ENCODE measurements at places on chromosomes 16 and 17.

- DNase-seq = no peak
Observed at GRCh38 chr17:79670537-79671084, 59.8 kb upstream of the RBFOX3 start.

DNA sequence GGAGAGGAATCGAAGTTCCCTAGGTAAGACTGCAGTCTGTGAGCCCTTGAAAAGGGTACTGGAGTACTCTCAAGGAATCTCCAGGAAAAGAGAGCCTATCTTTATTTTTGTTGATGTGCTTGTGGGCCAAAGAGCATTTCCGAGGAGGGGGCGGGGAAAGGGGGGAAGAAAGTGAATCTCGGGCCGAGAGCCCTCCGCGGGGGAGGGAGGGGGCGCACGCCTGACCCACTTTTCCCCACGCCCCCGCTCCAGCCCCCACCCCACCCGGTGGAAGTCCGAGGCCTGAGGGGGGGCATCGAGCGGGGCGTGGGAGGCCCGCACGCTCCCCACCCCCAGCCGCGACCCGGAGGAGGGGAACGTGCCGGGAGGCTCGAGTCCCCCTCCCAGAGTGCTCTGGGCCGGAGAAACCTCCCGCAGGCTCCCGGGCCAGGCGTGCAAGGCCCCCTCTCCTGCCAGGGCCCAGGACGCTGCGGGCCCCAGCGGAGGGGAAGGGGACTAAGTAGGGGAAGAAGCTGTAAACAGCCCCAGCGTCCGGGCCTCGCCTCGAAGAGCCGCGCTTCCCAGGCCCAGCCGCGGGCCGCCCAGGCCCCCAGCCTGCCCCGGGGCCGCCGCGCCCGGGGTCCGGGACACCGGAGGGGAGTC, 444 bp downstream of the HELZ start:
- DNase-seq = no peak

DNA sequence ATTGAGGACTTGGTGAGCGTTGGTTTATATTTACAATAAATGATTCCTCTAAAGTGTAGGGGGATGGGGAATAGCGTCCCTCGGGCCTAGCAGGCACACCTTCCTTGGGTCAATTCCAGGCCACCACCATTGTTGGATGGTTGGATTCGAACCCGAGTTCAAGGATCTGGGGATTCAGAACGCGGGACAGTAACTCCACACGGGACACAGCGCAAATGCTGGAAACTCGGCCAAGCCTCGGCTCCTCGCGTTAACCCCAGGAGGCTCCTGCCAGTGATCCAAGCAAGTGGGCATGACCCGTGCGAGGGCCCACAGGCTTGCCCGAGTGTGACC, 613 bp downstream of the B9D1 start:
- no peak for DNase-seq

DNA sequence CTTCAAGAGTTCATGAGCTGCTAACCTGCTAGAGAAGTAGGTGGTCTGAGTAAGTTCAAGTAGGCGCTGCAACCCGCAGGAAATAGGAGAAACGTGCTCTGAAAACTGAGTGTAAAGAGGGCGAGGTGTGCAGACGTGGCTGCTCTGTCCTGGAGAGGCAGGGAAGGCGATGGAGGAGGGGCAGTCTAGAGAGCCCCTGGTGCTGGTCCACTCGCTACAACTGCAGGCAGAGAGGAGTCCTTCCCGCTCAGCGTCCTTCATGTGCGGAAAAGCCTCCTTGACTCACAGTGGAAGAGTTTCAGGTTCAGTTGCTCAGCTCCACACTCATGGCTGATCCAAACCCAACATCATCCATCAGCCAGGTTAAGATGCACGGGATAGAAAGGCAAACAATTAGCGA, 12.1 kb downstream of the ABCA3 start:
- DNase-seq = no peak

DNA sequence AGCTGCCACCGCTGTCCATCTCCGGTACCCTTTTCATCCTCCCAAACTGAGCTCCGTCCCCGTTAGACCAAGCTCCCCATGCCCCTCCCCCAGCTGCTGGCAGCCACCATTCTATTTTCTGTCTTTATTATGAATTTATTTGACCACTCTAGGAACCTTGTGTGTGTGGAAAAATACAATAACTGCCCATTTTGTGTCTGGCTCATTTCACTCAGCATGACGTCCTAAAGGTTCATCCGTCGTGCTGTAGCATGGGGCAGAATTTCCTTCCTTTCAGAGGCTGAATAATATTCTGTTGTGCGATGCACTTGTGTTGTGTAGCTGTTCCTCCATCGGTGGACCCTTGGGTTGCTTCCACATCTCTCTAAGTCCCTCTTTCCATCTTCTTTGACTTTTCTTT, 263.1 kb downstream of the SEC14L1 start:
- no peak for DNase-seq

DNA sequence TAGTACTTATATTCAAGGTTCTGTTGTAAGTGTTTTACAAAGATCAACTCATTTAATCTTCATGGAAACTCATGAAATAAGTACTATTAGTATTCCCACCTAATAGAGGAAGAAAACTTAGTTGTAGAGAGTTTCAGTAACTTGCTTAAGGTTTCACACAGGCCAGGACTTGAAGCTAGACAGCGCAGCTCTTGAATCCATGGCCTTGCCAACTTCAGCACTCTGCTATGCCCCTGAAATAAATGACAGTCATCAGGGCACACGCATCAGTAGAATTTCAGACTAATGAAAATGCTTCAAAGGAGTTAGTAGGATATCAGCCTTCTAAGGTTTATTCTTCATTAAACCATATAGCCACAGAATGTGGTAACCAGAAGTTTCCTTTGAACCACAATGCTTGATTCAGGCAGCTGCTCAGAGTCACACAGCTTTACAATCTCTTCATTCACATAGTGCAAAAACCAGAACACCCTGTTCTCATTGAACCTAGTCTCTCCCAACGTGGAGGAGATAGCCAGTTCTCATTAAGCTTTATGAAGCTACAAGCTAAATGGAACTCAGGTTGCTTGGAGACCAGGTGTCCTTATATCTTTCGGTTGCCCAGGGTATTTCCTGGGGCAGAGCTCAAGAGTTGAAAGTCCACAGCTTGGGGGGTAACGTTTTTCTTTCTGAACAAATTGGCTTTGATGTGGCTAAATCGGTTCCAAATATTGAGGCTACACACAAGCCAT, 39.7 kb downstream of the KCNJ2 start:
- DNase-seq = no peak

DNA sequence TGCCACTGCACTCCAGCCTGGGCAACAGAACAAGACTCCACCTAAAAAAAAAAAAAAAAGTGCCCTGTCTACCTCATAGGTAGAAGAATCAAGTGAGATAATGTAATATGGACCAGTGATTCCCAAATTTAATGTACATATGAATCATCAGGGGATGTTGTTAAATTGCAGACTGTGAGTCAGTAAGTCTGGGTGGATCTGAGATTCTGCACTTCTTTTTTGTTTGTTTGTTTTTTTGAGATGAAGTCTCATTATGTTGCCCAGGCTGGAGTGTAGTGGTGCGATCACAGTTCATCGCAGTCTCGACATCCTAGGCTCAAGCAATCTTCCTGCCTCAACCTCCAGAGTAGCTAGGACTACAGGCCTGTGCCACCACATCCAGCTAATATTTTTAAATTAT, 31.6 kb downstream of the HOXB1 start:
- DNase-seq = no peak

- no peak for DNase-seq
Observed at GRCh38 chr17:72125226-72125651, 4.4 kb downstream of the SOX9 start.

DNA sequence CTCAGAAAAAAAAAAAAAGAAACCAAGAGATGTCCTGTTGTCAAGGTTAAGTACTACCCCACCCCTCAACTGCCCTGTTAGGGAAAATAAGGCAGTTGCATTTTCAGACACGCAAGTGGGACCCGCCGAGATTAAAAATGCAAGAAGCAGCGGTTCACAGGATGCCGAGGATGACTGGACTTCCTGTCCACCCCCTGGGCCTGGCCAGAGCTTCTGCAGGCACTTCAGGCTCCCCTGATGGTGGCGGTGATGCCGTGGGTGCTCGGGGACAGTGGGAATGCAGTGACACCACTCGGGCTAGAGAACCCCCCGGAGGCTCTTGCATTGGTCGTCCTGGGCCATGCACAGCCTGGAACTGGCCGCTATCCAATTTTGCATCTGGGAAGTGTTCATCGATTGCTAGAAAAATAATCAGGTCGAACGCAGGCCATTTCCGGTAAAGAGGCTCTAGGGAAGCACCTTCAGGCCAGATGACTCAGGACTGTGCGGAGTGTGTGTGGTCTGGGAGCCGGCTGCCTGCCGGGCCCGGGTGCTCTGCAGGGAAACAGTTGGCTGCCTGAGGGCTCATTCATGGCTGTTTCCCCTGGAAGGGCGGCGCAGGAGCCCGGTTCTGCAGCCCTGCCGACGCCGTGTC, 13.4 kb upstream of the CRISPLD2 start:
- peak; percentile 32 for DNase-seq

DNA sequence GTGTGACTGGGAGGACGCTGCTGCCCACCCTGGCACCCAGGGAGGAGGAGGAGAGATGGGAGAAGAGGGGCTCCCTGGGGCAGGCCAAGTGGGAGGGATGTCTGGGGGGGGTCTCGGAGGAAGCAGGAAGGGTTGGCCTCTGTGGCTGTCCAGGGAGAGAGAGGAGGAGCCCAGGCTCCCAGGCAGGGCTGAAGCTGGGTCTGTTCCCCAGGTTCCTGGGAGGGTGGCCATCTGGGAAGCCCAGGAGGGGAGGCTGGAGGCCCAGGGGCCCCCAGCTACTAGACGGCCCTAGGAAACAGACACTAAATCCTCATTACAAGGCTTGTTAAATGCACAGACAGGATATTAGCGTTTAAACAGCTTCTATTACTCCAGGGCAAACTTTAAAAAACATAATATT, 139.8 kb downstream of the ENGASE start:
- DNase-seq = no peak

GRCh38 chr16:3909791-3910583, 29.5 kb upstream of the CREBBP start:
- DNase-seq = no peak

DNA sequence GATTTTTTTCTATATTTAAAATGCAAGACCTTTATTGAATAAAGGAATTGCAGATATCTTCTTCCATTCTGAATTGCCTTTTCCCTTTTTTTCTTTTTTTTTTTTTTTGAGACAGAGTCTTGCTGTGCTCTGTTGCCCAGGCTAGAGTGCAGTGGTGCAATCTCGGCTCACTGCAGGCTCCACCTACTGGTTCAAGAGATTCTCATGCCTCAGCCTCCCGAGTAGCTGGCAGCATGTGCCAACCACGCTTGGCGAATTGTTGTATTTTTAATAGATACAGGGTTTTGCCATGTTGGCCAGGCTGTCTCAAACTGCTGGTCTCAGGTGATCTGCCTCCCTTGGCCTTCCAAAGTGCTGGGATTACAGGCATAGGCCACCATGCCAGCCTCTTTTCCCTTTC, 151.5 kb downstream of the CEP112 start:
- no peak for DNase-seq

DNA sequence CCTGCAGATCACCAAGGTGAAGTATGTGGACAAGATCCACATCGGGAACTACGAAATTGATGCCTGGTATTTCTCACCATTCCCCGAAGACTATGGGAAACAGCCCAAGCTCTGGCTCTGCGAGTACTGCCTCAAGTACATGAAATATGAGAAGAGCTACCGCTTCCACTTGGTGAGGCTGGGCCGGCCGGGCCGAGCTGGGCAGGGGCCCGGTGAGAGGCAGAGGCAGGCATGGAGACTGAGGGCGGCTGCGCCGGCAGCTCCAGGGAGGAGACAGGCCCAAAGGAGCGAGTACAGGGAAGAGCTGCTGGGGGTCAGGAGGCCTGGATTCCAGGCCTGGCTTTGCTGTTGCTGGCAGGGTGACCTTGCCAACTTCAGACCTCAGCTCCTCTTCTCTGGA, 8.3 kb downstream of the PRSS8 start:
- DNase-seq = no peak

DNA sequence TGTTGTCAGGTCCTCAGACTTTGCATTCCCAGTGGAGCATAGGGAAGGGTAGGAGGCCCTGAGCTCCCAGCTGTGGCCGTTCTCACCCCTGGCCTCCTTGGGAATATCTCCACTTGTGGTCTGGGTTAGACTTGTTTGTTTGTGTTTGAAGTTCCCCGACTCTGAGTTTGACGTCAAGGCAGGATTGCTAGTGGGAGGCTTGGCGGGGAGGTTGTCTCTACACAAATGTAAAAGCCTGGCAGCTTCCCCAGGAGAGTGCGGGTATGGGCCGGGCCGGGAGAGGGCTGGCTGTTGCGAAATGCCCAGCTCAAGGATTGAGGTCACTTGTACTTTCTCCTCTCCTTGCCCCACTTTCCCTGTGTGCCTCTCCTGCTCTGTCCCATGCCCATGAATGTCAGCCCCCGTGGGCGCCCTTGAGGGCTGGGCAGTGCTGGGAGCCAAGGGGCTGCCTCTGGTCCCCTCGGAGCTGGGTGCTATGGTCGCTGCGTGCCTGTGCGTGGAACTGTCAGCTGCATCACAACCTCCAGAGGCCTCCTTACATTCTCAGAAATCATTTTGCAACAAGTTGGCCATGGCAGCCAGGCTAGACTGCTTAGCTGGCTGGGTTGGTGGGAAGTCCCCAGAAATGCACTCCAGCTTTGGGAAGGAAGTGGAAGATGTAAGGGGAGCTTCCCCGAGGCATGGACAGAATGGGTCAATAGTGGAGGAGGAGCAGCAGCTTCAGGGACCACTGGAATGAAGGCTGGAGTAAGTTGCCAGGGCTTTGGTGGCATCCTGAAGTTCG, 84.3 kb downstream of the KSR1 start:
- peak; percentile 55 for DNase-seq

GRCh38 chr16:47037396-47037745, 63.9 kb upstream of the DNAJA2 start:
- no peak for DNase-seq

- DNase-seq = no peak
Observed at GRCh38 chr16:83116274-83116892, 489.6 kb downstream of the CDH13 start.

DNA sequence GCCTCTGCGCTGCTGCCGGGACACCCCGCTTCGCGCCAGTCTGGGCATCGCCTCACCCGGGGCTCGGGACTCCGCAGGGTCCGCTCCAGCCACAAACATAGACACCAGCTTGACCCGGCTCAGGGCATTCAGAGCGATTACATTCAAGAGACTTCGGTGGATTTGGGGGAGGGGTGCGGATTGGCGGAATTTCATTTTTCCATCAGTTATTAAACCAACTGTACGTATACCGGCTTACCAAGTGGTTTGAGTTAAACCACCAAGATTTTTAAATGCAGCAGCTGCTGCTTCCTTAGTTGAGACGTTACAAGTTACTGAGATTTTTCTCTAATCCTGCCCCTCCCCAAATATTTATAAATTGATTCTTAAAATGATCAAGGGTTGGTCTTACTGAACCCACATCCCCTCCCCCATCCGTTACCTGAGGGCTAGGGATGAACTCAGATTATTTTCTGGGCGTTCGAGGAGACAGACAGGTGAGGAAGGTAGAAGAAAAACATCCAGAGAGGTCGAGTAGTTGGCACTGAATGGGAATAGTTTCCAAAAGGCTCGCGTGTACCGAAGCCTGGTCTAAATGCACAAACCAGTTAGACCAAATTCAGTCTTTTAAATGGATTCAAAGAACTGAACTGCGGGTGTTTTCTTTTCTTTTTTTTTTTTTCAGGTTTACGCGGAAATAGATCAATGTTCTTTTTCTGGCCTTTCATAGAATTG, 1.5 kb downstream of the CRHR1 start:
- no peak for DNase-seq

GRCh38 chr17:49338883-49339282, 23.2 kb downstream of the ZNF652 start:
- no peak for DNase-seq

All from substantia nigra (tissue), 51 donors.